ENCODE measurements at places on chromosomes 3 and 15.

DNA sequence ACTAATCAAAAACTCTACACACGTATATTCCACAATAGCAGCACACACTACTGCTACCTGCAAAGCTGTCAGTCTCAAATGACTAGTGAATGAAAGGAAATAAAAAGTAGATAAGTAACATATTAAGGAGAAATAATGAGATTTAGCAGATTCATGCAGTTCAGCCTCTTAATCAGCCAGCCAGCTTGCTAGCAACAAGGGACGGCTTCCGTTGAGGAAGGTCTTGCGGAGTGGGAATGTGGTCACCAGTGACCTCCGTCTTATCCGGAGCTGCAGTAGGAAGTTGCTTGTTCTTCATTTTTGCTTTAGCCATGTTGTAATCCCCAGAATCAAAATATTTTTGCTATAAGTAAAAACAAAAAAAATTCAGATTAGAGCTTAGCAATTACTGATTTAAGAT is 17.1 kb downstream of the ARPP19 start:
- no peak for DNase-seq

GRCh38 chr3:5160940-5161858 is 26.3 kb upstream of the EDEM1 start:
- no peak for DNase-seq

DNA sequence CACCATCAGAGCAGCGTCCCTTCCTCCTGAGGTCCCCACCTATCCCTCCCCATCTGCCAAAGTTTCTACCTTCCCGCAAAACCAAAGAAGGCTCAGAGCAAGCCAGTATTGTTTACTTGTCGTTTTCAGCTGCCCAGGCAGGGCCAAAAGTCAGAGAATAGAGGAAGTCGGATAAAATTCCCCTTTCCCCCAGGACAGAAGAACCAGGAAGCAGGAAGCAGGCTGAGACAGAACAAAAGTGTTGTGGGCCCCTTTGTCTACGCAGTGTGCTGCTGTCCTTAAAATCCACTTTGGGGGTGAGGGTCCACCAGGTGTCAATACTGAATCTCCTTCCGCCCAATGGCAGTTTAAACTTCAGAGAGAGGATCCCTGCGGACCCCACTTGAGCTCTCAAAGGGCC is 18.5 kb upstream of the RPL32 start:
- DNase-seq: no peak

DNA sequence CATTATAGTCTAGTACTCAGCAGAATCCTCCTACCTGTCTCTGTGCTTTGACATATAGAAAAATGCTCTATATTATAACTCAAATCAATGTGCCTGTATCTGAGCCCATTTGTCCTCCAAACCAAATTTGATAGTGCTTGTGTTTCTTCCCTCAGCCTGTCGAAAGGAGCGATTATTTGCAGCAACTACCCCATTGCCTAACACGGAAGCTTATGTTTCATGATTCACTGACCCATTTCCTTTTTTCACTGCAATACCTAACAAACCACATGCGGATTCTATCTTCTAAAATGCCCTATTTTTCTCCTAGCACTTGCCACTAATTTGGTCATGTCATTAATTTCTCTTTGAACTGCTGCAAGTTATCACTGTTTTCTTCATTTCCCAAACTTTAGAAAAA is 1220.6 kb upstream of the CADM2 start:
- no peak for DNase-seq

GRCh38 chr3:182294256-182294655 is 499.0 kb upstream of the ATP11B start:
- DNase-seq: no peak

- DNase-seq: no peak
Observed at GRCh38 chr3:86930181-86930580, 60.8 kb downstream of the VGLL3 start.

DNA sequence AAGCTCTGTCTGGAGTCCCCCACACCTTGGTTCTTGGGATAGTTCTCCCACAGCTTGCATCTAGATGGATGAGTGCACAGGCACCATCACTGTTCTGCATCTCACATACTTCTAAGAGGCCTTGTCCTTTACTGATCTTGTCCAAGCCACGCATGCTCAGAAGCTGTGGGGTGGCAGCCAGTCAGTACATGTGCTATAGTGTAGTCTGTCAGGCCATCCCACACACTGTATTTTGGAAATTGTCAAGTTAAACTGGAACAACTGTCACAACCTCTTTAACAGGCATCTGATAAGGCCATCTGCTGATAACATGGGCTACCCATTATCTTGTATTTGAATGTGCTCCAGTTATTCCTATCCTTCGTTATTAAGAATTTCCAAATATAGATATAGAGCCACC is 296.5 kb upstream of the AZI2 start:
- no peak for DNase-seq

- no peak for DNase-seq
Observed at GRCh38 chr3:81521855-81522254, 239.6 kb downstream of the GBE1 start.

DNA sequence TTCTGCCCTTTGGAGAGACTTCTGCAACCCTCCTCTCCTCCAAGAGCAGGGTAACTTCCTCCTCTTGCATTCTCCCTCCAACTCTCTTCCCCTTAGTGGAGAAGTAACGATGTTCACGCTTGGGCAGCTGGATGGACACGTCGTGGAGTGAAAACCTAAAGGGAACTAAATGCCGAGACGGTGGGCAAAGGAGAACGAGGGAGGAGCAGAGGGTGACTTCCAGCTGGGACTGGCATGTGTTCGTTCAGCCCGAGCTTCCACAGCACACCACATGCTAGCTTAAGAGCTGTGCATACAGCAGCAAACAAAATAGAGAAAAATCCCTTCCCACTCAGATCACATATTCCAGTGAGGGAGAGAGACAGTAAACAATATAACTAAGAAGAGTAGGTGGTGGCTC is 179.8 kb downstream of the SLCO3A1 start:
- no peak for DNase-seq

DNA sequence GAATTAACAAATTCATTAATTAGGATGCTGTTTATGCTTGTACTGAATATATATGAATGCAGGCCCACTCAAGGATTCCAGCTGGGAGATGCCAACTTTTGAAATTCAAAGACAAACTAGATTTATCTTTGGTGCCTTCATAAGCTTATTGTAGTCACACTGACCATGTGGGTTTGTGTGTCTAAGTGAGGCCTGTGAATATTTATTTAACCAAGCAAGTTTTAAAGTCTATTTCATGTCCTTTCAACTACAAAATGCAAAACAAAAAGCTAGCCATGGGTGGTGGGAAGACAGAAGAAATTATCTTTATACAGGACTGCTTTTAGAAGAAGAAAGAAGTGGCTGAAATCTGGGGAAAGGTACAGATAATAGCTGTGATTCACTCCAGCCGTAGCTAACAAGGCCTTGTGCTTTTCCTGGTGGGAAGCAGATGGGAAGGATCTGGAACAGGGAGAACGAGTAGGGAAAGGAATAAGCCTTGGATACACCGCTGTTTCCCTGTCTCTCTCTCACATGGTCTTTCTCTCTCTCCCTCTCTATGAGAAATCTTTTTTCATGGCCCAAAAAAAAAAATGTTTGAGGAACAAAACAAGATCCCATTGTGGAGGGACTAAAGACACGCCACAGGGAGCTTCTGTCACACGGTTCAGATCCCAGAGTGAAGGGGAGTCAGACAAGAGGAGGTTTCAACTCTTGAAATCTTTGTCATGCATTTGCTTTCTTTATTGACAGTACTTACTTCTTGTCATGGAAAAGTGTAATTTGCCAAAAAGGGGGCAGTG is 225.5 kb downstream of the RORA start:
- DNase-seq: no peak

GRCh38 chr3:150737874-150738679 is 24.9 kb downstream of the SIAH2 start:
- DNase-seq: no peak

DNA sequence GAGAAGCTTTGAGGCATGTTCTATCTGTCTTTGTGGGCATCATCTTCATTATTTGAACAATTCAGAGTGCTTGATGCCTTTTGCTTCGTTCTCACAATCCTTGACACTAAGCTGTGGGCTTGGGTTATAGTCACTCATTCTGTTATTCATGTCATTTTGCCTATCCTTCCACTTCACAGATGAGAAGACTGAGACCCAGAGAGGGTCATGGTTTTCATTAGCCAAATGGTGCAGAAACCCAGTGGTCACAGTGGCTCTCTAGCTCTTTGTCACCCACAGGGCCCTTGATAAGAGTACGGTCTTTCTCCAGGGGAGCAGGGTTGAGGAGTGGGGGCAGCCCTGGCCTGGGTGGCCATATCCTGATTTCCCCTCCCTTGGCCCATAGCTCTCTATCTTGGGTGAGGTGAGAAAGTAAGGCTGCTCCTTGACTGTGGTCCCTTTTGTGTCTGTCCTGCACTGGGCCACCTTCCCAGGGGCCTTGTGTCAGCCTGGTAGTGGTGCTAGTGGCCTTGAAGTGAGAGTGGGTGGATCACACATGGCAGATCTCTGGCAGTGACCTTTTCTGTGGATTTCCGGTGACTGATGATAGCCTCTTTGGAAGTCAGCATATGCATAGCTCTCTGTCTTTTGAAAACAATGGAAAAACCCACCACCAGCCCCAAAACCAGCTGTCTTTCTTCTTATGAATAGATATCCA is 130.1 kb downstream of the IGF1R start:
- no peak for DNase-seq

GRCh38 chr15:80613762-80614365 is 81.2 kb upstream of the ABHD17C start:
- no peak for DNase-seq

GRCh38 chr3:128094295-128095151 is 29.1 kb downstream of the RUVBL1 start:
- no peak for DNase-seq

DNA sequence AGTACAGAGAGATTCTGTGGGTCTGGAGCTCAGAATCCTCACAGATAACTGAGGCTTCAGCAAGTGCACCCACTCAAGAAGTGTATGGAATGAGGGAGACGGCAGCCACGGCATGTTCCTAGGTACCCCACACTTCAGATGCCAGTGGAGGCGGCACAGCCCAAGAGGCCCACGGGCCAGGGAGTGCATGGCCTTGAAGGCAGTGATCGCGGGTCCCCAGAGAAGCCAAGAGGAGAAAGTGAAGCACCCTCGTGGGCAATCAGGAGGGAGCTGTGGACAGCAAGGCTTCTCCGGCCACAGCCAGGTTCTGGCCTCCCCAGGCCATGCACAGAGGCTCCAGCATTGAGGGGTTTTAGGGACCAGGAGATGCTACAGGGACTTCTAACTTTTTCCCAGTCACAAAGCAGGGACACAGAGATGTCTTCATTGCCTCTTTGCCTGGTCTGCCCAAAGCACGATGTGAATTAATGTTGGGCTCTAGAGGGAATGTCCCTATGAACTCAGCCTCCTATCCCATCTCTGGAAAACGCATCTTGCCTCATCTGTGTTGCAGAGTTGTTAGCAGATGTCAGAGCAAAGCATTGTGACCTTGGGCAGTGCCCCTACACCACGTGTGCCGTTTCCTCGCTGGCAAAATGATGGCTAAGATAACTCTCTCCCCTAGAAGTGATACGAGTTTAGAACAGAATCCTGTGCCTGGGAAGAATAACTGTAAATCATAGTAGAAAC is 2.6 kb upstream of the MAP6D1 start:
- no peak for DNase-seq

DNA sequence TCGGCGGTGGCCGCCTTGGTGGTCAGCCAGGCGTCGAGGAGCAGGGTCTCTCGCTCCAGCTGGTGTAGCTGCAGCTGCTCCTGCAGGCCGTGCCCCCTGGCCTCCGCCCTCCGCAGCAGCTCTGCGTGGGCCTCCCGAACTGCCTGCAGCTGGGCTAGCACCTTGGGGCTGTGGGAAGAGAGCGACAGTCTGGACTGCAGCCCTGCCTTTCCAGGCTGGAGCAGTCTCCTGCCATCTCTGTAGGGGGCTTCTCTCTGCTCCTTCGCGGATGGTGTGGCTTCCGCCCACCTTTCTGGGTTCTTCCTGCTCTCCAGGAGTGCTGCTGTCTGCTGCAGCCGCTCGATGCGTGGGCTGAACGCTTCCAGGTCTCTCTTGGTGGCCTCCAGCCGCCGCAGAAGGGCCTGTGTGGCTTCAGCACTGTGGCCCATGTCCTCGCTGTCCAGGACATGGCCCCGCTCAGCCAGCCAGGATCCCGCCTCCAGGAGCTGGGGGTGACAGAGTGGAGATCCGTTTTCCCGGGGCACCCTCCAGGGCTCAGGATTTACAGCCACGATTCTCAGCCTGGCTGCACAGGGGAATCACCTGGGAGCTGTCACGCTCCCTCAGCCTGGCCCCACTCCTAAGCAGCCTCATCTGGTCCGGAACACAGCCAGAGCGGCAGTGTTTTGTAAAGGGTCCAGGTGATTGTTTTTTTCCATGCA is 16.8 kb downstream of the PLA2G4B start:
- DNase-seq: no peak

- no peak for DNase-seq
Observed at GRCh38 chr3:29554566-29554965, 273.7 kb downstream of the RBMS3 start.

- no peak for DNase-seq
Observed at GRCh38 chr3:195077611-195078540, 193.1 kb downstream of the XXYLT1 start.

GRCh38 chr3:7977245-7978086 is 524.2 kb upstream of the LMCD1 start:
- DNase-seq: no peak

- no peak for DNase-seq
Observed at GRCh38 chr3:54146506-54147239, 24.3 kb downstream of the CACNA2D3 start.

GRCh38 chr3:155188031-155188430 is 105.5 kb downstream of the STRIT1 start:
- no peak for DNase-seq

GRCh38 chr3:109825971-109826810 is 488.8 kb upstream of the DPPA4 start:
- DNase-seq: no peak

GRCh38 chr15:56042982-56043980 is 49.9 kb upstream of the NEDD4 start:
- DNase-seq: no peak

GRCh38 chr15:50166216-50166615 is 15.8 kb upstream of the SLC27A2 start:
- DNase-seq: no peak

DNA sequence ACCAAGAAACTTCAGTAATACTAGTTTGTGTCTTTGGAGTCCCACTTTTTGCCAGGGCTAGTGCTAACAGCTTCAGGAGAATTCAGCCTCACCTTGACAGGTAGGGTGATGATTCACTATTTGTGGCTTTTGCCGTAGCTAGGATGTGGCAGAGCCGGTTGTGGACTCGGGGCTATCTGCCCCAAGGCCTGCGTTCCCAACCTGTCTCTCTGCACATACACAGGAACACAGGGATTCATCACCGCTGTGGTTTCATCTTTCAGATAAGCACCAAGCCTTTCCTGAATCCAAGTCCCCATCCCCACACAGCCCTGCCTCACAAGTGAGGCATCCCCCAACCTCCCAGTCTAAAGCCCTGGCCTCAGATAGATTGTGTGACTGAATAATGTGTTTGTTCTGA is 45.2 kb upstream of the POLG start:
- no peak for DNase-seq

All from stimulated activated CD8-positive, alpha-beta memory T cell treated with anti-CD3 and anti-CD28 coated beads, Interleukin-7, amount 100 ng/mL, for 24 hours (primary cell).